ENCODE measurements at places on chromosomes 16 and 17.

DNA sequence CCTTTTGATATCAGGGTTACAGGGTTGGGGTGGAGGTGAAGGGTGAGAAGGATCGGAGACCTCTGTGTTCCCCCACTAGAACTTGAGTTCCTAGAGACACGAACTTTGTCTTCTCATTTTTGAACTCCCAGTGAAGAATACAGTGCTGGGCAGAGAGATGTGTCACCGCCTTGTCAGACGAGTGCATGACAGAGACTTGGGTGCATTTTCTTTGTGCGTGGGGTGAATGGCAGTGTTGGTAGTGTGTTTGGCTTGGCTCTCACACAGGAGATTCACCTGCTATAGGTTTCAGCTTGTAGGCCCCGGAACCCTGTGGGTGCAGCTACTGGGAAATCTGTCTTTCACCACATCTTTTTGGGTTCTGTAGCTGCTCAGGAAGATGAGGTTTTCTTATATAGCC is 40.0 kb upstream of the CCR7 start:
- no peak for DNase-seq

DNA sequence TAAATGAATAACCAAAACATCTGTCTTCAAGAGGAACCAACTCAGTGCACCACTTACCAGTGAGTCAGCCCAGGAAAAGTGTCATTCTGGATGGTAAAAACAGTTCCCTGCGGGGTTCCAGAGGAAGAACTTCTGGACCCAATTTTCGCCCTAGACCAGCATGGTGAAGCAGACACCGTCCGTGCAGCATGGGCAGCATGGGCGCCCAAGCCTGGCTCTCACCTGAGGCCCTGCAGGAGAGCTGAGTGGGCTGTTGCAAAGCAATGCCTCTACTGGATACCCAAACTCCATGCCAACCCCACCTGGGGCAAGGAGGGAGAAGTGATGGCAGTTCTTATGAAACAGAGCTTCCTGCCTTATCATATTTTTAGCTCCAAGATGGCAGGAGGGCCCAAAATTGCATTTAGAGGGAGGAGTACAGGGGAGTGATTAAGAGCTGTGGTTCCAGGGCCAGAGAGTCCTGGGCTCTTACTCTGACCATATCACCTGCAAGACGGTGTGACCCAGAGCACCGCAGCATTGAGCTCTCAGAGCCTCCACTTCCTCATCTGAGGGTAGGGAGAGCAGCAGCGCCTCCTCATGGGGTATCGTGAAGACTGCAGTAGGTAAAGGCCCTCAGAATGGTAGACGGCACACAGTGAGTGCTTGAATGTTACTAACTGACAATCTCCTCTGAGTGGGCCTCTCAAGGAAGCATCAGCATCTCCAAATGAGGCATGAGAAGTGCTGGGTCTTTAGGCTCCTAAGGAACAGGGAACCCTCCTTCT is 16.6 kb upstream of the INPP5K start:
- no peak for DNase-seq

DNA sequence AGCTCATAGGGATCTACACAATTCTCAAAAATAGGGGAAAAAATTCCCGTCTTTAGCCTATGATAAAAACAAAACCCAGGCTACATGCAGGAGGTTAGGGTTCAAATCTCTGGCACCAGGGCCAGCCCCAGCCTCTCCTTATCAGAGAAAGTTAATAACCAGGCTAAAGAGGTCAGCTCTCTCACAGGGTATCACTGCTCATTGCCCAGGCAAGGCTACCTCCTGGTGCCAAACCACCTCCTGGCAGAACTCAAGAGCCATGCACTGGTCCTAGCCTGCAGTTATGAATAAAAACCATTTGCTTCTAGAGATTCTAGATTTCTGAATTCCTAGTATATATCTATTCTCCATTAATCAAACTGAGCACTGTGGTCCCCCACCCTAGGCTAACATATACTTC is 65.8 kb downstream of the CREBBP start:
- no peak for DNase-seq

DNA sequence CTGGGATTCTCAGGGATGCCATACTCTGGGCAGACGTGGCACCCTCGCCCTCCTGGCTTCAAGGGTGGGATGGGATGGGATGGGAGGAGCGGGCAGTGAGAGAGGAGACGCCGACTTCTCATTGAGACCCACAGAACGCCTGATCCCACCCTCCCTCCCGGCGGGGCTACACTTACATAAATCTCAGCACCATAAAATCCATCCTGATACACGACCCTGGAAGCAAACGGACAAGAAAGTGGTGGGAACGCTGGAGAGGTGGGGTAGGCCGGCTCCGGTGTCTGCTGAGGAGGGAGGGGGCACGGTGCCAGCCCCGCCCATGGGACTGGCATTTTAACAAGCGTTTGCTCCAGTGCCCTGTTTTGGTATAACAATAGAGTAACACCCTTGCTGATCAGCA is 21.9 kb downstream of the ENGASE start:
- DNase-seq, result no peak

GRCh38 chr16:74720579-74720978 is 19.9 kb upstream of the MLKL start:
- no peak for DNase-seq

Data from cerebellum (tissue), 4 donors.